CD4-positive, alpha-beta memory T cell (primary cell): ENCODE measurements at places on chromosomes 3 and 15.
A peak's percentile ranks its signal among the peaks of the same experiment; 100 is the strongest.

GRCh38 chr3:46429671-46430070, 22.6 kb downstream of the CCRL2 start:
- no peak for DNase-seq

DNA sequence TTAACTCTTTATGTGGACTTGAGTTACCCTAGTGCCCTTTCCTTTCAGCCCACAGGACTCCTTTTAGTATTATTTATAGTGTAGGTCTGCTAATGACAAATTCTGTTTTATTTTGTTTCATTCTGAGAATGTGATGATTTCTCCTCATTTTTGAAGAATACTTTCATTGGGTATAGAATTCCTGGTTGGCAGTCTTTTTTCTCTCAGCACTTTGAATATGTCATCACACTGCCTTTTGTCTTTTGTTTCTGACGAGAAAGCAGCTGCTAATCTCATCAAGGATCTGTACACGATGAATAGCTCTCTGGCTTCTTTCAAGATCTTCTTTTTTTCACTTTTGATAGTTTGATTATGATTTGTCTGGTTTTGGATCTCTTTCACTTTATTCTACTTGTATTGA, 37.8 kb downstream of the TICRR start:
- no peak for DNase-seq

DNA sequence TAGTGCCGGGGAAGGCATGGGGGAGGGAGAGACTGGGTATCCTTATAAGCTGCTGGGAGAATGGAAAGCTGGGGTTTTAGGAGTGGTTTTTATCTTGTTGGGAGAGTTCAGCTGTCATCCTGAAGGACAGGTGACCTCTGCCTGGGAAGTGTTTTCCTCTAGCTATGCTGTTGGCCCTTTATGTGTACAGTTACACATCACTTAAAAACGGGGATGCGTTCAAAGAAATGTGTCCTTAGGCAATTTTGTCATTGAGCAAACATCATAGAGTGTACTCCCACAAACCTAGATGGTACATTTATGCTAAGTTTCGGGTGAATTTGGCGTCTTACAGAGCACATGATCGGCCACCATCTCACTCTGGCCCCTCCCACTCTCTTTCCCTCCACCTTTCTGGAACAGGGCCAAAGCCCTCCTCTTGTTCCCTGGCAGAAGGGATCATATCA, 164.3 kb upstream of the NUDT16 start:
- DNase-seq, result no peak

GRCh38 chr3:31572236-31573004, 39.7 kb downstream of the STT3B start:
- DNase-seq, result no peak

GRCh38 chr15:60583194-60583593, 104.3 kb upstream of the ICE2 start:
- DNase-seq, result no peak

DNA sequence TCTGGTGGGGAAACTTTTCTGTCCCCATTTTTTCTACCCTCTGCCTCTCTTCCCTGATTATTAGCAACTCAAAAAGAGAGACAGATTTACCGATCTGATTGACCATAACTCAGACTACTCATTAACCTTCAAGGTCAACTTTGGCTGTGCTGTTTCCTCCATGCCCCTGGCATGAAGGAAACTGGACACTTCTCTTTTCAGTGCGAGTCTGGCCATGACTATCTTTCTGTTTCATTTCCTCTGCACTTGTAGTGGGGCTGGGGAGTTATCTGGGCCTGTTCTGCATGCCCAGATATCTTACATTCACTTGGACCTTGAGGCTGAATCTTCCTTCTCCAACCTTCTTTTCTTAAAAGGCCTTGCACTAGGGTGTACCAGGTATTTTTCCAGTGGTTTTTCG, 76.9 kb upstream of the SLCO2A1 start:
- no peak for DNase-seq

GRCh38 chr3:177647876-177648275, 450.6 kb upstream of the TBL1XR1 start:
- peak; percentile 50 for DNase-seq

DNA sequence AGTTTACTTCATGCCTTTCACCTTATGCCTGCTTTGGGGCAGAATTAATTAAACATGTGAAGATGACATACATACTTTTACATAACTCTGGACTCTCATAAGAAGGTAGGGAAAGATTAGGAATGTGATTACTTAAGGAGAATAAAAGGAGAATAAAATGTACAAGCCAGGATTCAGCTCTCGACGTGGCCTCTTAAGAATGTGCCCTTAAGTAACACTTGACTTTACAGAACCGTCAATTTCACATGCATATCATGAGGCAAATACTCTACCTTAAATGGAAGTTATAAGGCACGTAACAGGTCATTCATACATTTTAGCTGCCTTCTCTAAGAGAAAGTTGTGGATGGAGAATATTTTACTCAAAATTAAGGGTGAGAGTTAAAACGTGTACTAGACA, 263.7 kb upstream of the LMCD1 start:
- DNase-seq, result no peak

DNA sequence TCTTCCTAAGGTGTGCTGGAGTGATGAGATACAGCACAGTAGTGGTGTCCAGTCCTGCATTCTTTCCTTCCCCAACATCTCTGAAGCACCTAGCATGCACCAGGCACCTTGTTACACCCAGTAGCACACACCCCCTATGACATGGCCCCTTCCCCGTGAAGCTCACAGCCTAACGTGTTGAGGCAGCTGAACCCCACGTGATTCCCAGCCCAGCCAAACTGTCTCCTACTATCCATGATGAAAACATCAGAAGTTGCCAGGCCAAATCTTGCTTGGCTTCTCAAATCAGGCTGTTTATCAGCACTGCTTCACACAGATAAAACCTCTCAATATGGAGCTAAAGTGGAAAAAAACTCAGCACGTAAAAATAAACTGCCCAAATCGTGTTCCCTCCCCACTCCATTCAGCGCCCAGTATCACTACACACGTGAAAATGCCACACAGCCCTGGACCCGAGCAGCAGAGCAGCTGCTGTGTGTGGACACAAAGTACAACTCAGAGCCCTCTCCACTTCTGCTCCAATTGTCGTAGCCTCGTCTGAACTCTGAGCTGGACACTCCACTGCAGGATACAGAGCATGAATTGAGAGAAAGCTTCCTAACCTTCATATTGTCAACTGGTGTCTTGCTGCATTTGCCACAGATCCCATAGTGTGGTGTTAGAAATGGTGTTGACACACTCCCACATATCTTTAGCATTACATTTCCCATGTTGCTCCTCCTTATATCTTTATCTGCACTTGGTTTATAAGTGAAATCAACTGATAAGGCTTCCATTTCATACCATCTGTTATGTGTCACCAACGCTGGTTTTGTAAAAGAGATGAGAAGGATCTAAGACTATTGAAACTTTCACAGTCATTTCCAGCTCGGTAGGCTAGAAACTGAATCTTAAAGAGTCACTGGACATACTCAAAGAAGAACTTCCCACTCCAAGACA, 279.8 kb downstream of the RORA start:
- no peak for DNase-seq

- DNase-seq, result no peak
Observed at GRCh38 chr3:188139466-188139865, 14.5 kb upstream of the LPP start.

GRCh38 chr3:46129588-46130272, 78.4 kb downstream of the CCR1 start:
- peak; percentile 16 for DNase-seq

DNA sequence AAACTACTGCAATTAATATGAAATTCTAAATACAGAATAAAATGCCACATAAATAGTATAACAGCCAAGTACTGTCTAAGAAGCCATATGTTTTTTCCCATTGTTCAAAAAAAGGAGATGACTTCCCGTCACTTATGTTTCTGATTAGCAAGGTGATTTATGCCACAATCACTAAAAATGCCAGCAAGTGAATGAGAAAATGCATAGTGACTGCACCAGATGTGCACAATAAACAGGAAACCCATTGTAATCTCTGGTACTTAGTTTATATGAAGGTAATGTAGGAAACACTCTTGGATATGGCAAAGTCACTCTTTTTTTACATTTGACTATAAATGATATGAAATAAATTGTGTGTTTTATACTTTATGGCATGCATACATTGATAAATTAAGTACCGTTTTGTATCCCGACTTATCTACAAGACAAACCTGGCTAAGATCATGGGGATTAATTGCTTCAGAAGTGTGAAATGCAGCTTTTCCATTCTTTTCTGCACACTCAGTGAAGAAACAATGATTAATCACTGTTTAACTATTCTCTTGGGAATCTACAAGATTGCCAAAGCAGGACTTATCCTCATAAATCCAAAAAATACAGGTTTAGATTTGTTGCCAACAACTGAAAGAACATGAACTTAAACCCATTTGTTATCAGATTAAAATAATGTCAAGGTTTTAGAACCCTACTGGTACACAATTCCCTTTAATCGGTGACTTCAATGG, 164.5 kb downstream of the TBC1D5 start:
- DNase-seq, result no peak

DNA sequence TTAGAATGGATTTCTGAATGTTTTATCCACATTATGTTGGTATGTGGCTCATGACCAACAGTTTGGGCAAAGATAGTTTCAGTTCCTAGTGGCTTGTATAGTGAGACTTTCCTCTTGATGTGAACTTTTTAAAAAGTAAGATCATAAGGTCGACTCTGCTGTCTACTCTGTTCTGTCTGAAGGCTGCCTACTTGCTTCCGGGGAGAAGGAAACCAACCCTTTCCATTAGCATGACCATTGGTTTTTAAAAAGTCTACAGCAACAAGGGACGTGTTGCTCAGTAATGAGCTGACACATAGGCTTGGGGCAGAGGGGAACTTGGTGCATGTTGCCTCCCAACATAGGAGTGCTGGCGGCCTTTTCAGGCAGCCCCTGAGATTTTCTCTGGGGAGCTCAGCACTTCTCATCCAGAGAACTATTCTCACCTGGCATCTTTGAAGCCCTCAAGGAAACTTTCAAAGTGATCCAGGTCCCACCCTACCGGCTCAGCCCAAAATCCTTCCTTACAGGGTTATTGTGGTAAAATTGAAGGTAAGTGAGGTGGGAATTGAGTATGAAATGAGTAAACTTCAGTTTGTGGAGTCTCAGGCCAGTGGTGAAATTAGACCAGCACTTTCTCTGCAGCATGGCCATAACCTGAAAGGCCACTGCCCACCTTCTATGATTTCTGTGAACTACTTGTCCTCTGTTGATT, 30.6 kb downstream of the PSMD6 start:
- DNase-seq, result no peak

DNA sequence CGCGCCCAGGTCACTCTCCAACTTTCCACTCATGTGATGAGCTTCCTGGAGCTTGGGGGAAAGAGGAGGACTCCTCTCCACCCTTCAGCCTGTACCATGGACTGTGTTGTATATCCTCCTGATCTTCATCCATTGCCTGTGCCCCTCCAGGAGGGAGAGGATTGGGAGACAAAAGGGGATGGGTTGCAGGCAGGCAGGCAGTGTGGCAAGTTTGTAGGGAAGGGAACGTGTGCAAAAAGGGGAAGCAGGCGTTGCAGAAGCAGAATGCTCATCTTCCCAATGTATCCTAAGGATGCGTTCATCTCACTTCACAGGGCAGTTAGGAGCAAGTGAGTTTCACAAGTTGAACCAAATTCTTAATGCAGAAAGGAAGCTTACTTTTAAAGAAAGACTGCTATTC, 28.1 kb upstream of the GHSR start:
- DNase-seq, result no peak

GRCh38 chr3:10280177-10280529, 12.6 kb downstream of the GHRL start:
- DNase-seq, result no peak

DNA sequence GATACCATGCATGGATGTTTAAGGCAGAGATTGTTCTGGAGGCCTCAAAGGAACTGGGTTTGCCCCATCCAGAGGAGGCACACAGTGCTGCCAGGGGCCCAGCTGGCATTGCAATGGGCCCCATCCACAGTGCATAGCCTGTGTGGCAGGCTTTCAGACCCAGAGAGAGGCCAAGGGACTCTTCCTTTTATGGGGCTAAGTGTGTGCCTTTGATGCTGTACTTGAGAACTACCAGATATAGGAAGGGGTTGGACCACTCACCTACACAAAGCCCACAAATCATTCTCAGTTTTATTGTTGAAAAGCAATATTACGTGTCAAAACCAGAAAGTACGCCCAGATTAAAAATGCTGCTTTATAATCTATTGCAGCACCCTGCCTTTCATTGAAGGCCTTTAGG, 134.9 kb downstream of the EPHB1 start:
- DNase-seq, result no peak

DNA sequence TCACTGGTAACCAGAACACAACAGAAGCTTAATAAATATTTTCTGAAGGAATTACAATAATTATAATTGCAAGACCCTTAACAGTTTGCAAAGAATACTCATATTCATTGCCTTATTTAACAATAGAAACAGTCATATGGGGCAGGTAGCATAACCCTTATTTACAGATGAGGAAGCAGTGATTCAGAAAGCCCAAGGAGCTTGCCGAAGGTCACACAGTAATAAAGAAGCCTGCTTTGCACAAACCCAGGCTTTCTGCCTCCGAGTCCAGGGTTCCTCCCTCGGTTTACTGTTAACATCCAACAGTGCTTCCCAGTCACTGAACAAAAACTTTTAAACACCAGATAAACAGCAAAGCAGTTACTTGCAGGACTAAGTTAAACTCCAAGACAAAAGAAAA, 35.3 kb downstream of the SRGAP3 start:
- no peak for DNase-seq

DNA sequence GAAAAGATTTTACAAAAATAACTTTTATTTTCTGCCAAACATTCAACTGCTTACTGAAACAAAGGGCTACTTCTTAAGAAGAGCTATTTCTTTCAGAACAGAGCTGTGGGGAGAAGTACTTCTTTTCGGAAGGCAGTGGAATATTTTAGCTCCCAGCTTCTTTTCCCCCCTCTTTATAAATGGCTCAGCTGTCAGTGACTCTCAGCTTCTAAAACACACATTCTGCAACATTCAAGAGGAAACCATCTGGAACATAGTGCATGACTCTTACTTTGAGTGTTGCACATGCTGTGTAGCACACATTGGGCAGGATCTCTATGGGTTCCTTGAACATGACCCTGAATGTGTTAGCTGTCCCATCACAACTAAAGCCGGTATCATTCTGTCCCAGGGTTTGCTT, 7.0 kb upstream of the C15orf40 start:
- no peak for DNase-seq

DNA sequence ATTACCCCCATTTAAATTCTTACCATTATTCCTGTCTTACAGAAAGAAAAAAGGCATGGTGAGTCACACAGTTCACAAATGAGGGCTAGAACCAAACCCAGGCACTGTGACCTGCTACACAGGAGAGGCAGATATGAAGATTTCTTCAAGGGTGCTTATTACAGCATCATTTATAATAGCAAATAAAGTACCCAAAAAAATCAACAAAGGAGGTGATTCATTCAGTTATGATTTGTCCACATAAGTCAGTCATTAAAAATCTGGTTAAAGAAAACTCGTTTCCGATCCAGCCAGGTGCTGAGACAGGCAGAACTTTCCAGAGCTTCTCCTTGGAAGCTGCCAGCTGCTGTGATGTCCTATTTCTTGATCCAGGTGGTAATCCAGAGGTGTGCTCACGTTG, 7.5 kb upstream of the LOXL1 start:
- no peak for DNase-seq

GRCh38 chr3:120156699-120157098, 62.5 kb upstream of the GSK3B start:
- no peak for DNase-seq

GRCh38 chr3:195769551-195769950, 42.2 kb downstream of the MUC4 start:
- no peak for DNase-seq
